ENCODE measurements at places on chromosomes 4 and X.
A peak's percentile ranks its signal among the peaks of the same experiment; 100 is the strongest.

DNA sequence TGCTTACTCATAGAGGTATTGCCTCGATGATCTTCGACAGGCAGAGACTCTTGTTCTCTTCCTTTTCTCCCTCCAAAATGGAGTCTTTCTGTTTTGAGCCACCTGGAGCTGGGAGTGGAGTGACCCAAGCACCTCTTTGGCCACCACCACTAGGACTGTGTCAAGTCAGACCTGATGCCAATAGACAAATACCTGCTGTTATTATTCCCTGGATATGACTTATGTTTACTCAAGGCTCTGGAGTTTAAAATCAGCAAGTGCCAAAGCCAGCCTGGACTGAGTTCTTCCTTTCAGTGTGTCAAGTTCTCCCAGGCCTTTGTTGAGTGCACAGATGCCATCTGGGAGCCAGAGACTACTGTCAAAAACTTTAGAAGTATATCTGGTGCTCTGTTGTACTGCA lies 130.2 kb upstream of the SLC6A14 start:
- H3K27me3 ChIP-seq, result no peaks in the 10 kb centered on the region
- no peak for DNase-seq
- no peaks in the 10 kb centered on the region for H3K36me3 ChIP-seq
- no peak overlapping the region for H3K4me3 ChIP-seq

GRCh38 chr4:12116009-12116552 lies 687.4 kb upstream of the HS3ST1 start:
- H3K36me3 ChIP-seq, result no peaks in the 10 kb centered on the region
- no peak for DNase-seq
- no peaks in the 10 kb centered on the region for H3K27me3 ChIP-seq
- H3K27ac ChIP-seq, result no peak overlapping the region

GRCh38 chr4:14289708-14290107 lies 662.2 kb upstream of the BOD1L1 start:
- H3K4me3 ChIP-seq, result no peak overlapping the region
- no peaks in the 10 kb centered on the region for H3K27me3 ChIP-seq
- H3K36me3 ChIP-seq, result no peaks in the 10 kb centered on the region
- H3K4me1 ChIP-seq, result peaks cover 13% of the 10 kb centered on the region
- DNase-seq, result peak; percentile 55
- peak overlapping the region; percentile 10 for H3K27ac ChIP-seq

DNA sequence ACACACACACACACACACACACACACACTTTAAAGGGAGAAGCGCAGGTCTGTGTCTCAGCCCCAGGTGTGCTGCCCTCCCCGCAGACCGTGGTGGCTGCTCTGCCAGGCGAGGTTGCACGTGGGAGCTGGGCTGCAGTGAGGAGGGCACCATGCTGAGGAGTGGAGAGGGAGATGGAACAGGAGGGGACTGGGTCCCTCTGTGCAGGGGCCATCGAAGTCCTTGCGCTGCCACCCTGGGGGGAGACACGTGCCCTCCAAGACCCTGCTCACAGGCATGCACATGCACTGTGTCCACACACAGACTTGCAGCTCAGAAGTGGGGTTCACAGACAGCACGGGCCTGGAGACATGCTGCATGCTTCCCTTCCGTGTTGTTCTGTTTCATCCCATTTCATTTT lies 65.5 kb upstream of the HGFAC start:
- no peak overlapping the region for H3K4me3 ChIP-seq
- H3K4me1 ChIP-seq, result peaks cover 27% of the 10 kb centered on the region
- H3K27ac ChIP-seq, result no peak overlapping the region
- no peak for DNase-seq
- H3K27me3 ChIP-seq, result no peaks in the 10 kb centered on the region

DNA sequence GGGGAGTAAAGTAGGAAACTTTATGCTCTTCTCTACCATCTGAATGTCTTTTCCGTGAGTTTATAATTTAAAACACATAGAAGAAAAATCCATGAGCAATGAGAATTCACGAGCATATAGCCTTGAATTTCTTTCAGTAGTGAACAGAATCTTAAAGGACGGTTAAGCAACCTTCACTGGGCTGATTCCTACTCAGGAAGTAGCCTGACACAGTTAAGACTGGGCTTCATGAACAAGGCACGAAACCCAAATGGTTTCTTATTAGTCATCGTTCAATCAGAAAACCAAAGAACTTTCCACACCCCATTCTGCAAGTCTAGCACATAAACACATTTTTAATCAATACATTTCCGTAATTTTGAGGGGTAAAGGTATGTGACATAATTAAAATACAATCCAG lies 95.8 kb downstream of the SH3KBP1 start:
- H3K36me3 ChIP-seq, result no peaks in the 10 kb centered on the region
- peak; percentile 39 for DNase-seq
- H3K27me3 ChIP-seq, result no peaks in the 10 kb centered on the region
- no peak overlapping the region for H3K4me3 ChIP-seq

GRCh38 chr4:9811806-9812205 lies 30.4 kb downstream of the DRD5 start:
- no peak overlapping the region for H3K27ac ChIP-seq
- H3K36me3 ChIP-seq, result no peaks in the 10 kb centered on the region
- H3K4me3 ChIP-seq, result no peak overlapping the region
- H3K27me3 ChIP-seq, result no peaks in the 10 kb centered on the region
- no peaks in the 10 kb centered on the region for H3K4me1 ChIP-seq

GRCh38 chr4:124181039-124181438 lies 531.5 kb downstream of the ANKRD50 start:
- no peaks in the 10 kb centered on the region for H3K27me3 ChIP-seq
- no peaks in the 10 kb centered on the region for H3K36me3 ChIP-seq
- DNase-seq, result no peak
- H3K4me3 ChIP-seq, result no peak overlapping the region
- peaks cover 11% of the 10 kb centered on the region for H3K4me1 ChIP-seq

DNA sequence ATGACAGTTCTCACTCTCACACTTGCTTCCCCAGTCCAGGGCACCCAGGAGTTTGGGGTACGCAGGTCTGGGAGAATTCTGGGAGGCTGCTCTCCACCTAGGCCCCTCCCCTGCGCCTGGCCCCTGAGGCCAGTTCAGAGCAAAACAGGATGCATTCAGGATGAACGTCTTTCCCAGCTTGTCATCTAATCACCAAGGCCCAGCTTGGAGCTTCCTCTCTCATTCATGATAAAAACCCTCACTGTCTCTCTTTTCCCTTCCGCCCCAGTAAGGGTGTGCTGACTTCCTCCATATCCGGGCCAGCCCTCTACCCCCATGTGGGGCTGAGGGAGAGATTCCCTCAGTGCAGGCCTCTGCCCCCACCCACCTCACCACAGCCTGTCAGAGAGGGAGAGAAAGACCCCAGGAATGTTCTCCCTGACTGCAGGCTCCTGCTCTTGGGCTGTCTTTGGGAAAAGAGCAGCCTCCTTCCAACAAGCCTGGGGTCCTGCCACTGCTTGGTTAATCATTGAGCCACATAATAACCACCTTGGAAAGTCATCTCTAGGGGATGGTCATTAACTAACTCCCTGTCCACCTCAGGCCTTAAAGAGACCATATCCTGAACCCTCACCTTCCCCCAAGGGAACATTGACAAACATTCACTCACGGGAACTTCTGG lies 50.1 kb downstream of the STARD8 start:
- DNase-seq, result no peak
- no peak overlapping the region for H3K27ac ChIP-seq

DNA sequence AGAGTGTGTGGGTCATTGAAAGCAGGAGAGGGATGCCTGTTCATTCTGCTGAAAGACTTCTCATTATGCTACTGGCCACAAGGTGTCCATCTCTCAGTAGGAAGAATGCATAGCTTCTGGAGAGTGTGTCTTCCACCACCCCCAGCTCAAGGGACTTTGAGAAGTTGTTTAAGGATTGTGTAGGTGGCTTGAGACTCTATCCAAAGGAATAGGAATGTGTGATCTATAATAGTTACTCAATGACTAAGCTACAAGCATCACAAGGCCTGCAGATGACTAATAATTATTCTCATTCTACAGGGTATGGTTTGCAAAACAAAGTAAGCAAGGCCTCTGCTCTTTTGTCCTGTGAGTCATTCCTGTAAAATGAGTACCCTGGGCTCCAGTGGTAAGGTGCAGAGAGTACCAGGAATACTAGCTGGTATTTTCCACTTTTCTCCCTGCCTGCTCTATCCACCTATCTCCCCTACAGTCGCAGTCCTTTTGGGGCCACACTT lies 279.8 kb upstream of the BOD1L1 start:
- H3K27me3 ChIP-seq, result no peaks in the 10 kb centered on the region
- DNase-seq, result peak; percentile 99
- no peak overlapping the region for H3K4me3 ChIP-seq
- H3K27ac ChIP-seq, result peak overlapping the region; percentile 96
- peaks cover 30% of the 10 kb centered on the region for H3K4me1 ChIP-seq

GRCh38 chr4:16646459-16646858 lies 252.0 kb downstream of the LDB2 start:
- no peak overlapping the region for H3K4me3 ChIP-seq
- no peaks in the 10 kb centered on the region for H3K4me1 ChIP-seq
- no peak for DNase-seq
- H3K27ac ChIP-seq, result no peak overlapping the region
- H3K36me3 ChIP-seq, result no peaks in the 10 kb centered on the region

DNA sequence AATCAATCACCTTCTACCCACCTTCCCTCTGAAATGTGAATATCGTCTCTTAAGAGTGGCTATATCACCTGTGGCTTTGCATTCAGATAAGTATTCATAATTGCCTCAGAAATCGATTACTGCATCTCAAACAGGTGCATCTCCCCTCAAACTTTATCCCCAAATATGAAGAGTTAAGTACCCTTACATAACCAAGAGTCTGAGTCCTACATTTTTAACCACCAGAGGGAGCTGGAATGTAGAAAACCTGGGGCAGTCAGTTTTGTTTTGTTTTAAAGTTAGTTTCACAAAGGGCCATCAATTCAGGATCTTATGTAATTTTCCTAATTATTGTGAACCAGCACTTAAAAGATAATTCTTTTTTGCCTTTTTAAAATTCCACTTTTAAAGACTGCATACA lies 5.7 kb downstream of the TCEANC start:
- H3K4me3 ChIP-seq, result no peak overlapping the region

DNA sequence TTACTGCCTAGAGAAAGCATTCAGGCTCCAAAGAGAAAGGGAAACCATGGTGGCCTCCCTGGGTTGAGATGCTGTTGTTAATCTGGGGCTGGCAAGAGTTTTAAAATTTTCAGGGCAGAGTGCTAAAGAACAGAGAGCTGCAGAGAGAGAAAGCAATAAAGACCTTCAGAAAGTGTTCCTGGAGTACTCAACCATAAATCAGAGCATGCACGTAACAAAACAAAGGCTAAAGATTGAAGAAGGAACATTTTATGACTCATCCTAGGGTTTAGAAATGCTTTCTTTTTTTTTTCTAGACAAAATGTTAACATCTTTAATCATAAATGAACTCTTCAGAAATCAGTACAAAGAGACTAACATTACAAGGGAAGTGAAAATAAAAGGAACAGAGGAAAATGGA lies 562.3 kb upstream of the NDST4 start:
- H3K27ac ChIP-seq, result no peak overlapping the region
- H3K4me3 ChIP-seq, result no peak overlapping the region
- no peaks in the 10 kb centered on the region for H3K4me1 ChIP-seq
- H3K27me3 ChIP-seq, result no peaks in the 10 kb centered on the region

- H3K36me3 ChIP-seq, result no peaks in the 10 kb centered on the region
- no peak overlapping the region for H3K4me3 ChIP-seq
- peak; percentile 81 for DNase-seq
- H3K27ac ChIP-seq, result peak overlapping the region; percentile 85
- H3K27me3 ChIP-seq, result no peaks in the 10 kb centered on the region
Observed at GRCh38 chr4:125388613-125389012, 73.9 kb downstream of the FAT4 start.

- no peak overlapping the region for H3K27ac ChIP-seq
- no peak overlapping the region for H3K4me3 ChIP-seq
- no peak for DNase-seq
- peaks cover 18% of the 10 kb centered on the region for H3K4me1 ChIP-seq
- no peaks in the 10 kb centered on the region for H3K36me3 ChIP-seq
- no peaks in the 10 kb centered on the region for H3K27me3 ChIP-seq
Observed at GRCh38 chrX:150544835-150545770, 23.3 kb upstream of the MTM1 start.

DNA sequence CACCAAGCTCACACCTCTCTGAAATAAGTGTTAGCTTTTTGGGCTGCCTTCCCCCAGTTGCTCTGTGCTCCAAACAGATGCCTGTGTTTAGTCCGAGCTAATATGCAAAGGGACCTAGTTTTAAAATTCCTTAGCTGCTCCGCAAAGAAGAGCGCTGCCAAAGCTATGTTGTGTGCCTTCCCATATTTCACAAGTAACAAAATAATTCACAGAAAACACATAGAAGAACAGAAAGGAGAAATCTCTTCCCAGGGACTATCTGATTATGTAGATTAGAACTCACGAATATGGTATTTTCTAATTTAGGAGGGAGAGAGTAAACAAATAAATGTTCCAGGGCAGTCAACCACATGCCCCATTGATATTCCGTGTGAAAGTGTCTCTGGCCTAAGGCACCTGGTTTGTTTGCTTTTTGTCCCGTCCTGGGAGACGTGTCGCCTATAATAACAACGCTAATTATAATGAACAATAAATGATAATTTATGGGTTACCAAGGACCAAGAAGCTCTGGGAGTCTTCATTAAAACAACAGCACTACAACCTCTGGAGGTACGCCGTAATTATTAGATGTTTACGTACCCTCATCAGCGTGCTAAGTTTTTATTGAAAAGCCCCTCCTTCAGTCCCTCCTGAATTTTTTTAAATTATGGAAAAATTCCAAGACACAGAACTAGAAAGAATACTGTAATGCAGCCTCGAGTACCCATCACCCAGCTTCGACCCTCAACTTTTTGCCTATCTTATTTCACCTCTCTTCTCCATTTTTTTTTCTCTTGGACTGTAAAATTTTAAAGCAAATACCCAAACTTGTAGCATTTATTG lies 1.2 kb upstream of the CCNG2 start:
- peaks cover 7% of the 10 kb centered on the region for H3K36me3 ChIP-seq
- peak overlapping the region; percentile 98 for H3K27ac ChIP-seq
- no peaks in the 10 kb centered on the region for H3K27me3 ChIP-seq
- DNase-seq, result no peak

All from astrocyte (in vitro differentiated cells and primary cell).